ENCODE measurements at places on chromosomes 1 and 21.

- no peak for DNase-seq
Measured at GRCh38 chr1:75292013-75292412, 157.8 kb downstream of the LHX8 start.

GRCh38 chr1:84478876-84479868 is at the start of gene RPF1:
Gene RPF1, plus strand, starts transcription at chr1:84479266. Its CDS starts 16 bp downstream, at chr1:84479282.
- peak; percentile 85 for DNase-seq

GRCh38 chr1:30008372-30008997 is 714.9 kb downstream of the MATN1 start:
- no peak for DNase-seq

GRCh38 chr1:8219530-8219929 is 98.4 kb upstream of the SLC45A1 start:
- DNase-seq = no peak

- no peak for DNase-seq
Measured at GRCh38 chr1:95124342-95124741, 7.2 kb downstream of the TLCD4 start.

- no peak for DNase-seq
Measured at GRCh38 chr1:58710190-58711085, 10.6 kb upstream of the MYSM1 start.

- no peak for DNase-seq
Measured at GRCh38 chr1:192118881-192119405, 39.3 kb upstream of the RGS18 start.

DNA sequence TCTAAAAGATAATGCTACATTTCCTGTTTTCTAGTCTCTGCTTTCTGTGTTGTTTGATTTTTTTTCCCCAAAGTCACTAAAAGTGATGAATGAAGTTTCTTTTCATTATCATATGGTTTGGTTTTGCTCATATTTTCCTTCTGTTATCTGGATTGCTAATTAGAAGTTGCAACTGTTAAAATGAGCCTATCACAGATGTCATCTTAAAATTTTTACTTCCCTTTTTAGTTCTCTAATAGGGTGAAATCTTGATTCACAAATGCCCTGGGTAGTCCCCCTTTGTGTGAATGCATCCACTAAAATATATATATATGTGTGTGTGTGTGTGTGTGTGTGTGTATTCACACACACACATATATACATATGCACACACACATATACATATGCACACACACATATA is 144.1 kb downstream of the GREM2 start:
- DNase-seq = no peak

GRCh38 chr1:119314001-119314796 is 54.4 kb upstream of the HAO2 start:
- no peak for DNase-seq

GRCh38 chr1:39625462-39626273 is 13.8 kb downstream of the HEYL start:
- DNase-seq = peak; percentile 94

DNA sequence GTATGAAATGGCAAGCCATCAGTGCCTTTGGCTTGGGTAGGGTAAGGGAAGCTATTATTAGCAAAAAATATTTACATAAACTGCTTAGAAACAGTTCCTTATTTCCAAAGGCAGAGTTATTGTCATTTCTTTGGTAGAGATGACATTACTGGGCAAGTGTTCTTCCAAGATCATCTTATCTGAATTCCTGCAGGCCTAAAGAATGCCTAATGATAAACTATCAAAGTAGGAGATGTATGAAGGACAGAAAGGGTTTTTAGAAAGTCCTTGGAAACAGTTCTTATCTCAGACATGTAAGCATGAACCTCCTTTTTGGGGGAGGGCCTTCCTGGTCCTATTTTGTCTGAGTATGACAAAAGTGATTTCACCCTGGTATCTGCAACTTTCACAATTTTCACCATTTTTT is 5.1 kb upstream of the FRRS1 start:
- DNase-seq = no peak

- DNase-seq = no peak
Measured at GRCh38 chr1:175332515-175332914, 139.9 kb upstream of the KIAA0040 start.

DNA sequence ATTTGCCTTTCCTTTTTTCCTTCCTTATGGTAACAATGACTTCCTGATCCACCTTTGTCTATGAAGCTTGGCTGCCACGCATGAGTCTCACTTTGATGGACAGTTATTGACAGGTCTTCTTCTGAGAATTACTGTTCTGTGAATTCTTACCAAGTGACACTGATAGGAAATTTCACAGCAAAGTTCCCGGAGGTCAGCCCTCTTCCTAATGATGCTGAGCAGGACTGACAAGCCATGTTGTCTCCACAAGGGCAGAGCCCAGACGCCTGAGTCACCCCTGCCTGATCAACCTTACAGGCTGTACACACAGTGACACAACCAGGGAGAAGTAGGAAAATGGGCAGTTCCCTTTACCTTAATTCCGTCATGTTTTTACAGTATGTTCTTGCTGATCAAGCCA is 44.2 kb downstream of the ZC3H11B start:
- DNase-seq = no peak
